Heart left ventricle (tissue), 16 donors: ENCODE measurements at places on chromosomes 3 and 15. TPM values are rescaled to one million over a fixed set of nuclear protein-coding genes. Genes with fewer than 3 reads are reported as not detected.

DNA sequence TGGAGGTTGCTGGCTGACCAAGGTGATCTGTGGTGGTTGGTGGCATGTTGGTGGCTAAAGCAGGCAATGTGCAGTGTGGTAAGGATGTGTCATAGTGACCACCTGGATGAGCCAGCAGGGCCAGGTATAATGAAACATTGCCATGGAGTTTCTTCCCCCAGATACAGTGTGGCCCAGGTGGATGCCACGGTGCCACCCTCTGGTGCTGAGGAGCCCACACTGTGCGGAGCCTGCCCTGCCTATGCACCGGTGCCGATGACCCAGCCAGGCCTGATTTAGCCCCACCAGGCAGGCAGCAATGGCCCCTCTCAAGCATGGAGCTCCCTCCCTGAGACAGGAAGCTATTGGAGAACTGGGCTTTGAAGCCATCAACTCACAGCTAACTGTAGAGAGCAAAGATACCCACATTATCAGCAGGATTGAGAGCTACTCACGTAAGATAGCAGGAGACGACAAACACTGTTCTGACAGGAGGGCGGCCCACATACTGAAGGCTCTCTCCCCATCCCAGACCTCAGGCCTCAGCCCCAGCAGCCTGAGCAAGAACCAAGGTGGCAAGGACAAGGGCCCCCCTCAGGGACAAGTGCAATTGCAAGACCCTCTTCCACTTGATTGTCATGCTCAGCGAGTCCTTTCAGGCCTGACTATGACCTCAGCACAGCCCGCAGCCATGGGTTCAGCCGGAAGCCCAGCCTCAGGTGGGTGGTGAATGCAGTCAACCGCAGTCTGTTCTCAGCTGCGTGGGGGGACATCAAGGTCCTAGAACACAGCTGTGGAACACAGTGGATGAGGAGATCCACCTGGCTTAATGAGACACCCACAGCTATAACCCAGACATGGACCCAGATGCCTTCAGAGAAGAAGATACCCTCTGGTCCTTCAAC is 82.8 kb upstream of the CDV3 start:
- no peak for DNase-seq

The HAUS2 gene
- polyA plus RNA-seq: 8.6 TPM

DNA sequence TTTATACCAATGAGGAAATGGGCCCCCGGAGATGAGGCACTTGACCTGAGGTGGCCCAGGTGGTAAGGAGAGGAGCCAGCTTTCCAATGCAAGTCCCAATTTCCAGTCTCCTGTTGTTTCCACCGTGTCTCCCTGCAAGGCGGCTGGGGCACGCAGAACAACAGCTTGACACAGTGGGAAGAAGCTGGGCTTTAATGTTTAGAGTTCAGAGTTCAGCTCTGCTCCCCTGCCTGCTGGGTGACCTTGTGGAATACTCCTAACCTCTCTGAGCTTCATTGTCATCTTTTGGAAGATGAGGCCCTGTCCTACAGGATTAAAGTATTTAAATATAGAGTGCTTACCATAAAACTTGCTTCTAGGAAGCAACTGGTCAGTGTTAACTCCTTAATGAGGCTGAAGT is 80.3 kb downstream of the SMAD3 start:
- DNase-seq: no peak

GRCh38 chr3:36166477-36166876 is 213.8 kb upstream of the STAC start:
- DNase-seq: no peak

DNA sequence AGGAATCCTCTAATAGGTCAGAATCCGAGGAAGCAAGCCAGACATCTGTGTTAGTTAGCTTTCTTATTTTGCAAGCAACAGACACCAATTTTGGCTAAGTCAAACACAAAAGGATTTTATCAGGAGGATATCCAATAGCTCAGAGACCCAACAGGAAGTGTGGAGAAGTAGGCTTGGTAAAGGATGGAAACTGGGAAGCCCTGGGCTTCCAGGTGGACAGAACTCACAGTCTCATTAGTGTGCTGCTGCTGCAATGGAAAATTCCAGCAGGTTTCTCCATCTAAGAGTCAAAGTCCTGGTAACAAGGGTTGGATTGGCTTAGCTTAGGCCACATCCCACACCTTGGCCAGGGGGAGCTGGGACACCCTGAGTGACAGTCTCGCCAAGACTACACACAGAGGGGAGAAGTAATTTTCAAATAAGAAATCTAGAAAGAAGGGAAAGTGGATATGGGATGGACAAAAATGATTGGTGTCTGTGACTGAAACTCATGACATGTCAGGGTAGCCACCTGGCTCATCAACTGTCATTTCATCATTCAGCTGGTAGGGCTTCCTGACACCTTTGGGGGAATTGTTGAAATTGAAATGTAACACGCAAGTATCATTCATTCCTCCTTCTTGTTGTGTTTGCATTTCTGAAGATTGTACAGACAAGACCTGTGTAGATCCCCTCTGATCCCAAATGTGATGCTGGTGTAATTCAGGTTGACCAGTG is 158.6 kb downstream of the THSD4 start:
- no peak for DNase-seq
